ENCODE measurements at places on chromosomes 11 and 22. TPM values are rescaled to one million over a fixed set of nuclear protein-coding genes. Genes with fewer than 3 reads are reported as not detected.
A peak's percentile ranks its signal among the peaks of the same experiment; 100 is the strongest.

DNA sequence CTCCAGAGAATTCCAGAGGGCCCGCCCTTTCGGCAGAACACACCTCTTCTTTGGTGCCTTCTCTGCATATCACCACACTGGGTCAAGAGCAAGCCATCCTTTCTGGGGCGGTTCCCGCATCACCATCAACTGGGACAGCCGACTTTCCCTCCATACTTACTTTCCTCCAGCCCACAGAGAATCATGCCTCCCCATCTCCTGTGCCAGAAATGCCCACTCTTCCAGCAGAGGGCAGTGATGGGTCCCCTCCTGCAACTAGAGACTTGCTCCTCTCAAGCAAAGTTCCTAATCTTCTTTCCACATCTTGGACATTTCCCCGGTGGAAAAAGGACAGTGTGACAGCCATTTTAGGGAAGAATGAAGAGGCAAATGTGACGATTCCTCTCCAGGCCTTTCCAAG is 157.7 kb downstream of the C11orf91 start:
- peaks cover 4% of the 10 kb centered on the region for H3K27me3 ChIP-seq
- H3K36me3 ChIP-seq = no peaks in the 10 kb centered on the region
- no peak overlapping the region for H3K4me3 ChIP-seq
- no peaks in the 10 kb centered on the region for H3K4me1 ChIP-seq

DNA sequence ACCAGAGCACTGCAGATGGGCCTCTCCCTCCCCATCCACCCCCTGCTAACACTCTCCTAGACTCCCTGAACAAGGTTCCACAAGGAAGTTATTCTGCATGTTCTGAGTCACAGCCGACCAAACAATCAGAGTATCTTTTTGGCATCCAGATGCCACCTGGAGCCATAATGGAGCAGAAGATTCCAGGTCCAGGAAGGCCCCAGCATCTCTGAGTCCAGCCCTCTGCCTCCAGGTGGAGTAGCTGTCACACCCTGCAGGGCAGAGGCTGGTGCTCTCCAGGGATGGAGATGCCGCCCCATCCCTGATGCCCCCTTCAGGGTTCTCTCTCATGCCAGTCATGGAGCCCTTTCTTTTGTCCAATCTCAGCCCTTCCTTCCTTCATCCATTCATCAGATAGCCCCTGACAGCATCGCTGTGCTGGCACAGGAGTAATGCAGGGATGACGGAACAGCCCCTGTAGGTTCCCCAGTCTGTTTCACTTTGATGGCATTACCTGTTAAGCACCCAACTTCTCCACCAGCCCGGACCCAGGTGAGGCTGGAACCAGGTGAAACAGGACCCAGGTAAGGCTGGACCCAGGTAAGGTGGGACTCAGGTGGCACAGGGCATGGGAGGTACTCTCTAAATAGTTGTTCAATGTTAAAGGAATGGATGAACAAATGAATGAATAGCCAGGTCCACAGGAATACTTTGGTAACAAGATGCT is 20.1 kb upstream of the TSKU start:
- peaks cover 18% of the 10 kb centered on the region for H3K4me1 ChIP-seq
- peak overlapping the region; percentile 68 for H3K27ac ChIP-seq
- no peaks in the 10 kb centered on the region for H3K27me3 ChIP-seq
- H3K4me3 ChIP-seq = no peak overlapping the region
- no peaks in the 10 kb centered on the region for H3K36me3 ChIP-seq
- DNase-seq = no peak

DNA sequence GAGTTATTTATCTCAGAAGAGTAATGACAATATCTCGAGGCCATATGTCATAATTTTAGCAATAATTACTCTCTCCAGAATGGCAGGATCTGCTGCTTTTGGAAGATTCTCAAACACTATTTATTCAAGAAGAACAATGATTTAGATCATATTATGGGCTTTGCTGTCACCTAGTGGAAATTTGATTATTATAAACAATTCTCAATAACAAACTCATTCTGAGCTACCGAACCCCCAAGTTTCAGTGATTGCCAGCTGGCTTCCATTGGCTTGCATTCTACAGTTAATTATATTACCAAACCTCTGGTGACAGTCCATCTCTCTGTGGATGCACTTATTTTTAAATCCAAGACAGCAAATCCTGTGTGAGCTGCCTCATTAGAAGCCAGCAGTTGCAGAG is 27.9 kb upstream of the SLC36A4 start:
- no peaks in the 10 kb centered on the region for H3K27me3 ChIP-seq
- H3K4me1 ChIP-seq = no peaks in the 10 kb centered on the region
- no peak overlapping the region for H3K27ac ChIP-seq
- H3K36me3 ChIP-seq = no peaks in the 10 kb centered on the region
- no peak overlapping the region for H3K4me3 ChIP-seq

HYOU1 gene
- total RNA-seq = 128 TPM

DNA sequence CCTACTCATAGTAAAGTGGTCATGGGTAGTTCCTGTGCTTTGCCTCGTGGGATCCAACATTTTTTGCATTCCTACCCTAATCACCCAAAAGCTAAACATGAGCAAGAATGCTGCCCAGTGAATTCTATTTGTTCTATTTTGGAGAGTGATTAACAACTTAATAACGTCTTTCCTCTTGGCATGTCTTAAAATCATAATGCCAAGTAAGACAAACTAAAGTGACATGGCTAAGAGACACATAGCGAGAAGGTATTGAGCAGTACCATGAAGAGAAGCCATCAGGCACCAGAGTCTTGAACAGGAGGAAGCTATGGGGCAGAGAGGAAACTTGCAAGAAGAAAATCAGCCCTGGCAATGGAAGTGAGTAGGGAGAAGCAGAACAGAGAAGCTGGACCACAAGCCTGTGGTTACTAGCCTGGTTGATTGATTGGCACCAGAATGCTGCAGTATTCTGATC is 32.0 kb downstream of the EXPH5 start:
- H3K4me1 ChIP-seq = peaks cover 9% of the 10 kb centered on the region
- H3K36me3 ChIP-seq = no peaks in the 10 kb centered on the region
- H3K27me3 ChIP-seq = no peaks in the 10 kb centered on the region
- no peak for DNase-seq

FAT3 gene
- 0.16 TPM for total RNA-seq

TRIM29 gene
- total RNA-seq = not detected

DNA sequence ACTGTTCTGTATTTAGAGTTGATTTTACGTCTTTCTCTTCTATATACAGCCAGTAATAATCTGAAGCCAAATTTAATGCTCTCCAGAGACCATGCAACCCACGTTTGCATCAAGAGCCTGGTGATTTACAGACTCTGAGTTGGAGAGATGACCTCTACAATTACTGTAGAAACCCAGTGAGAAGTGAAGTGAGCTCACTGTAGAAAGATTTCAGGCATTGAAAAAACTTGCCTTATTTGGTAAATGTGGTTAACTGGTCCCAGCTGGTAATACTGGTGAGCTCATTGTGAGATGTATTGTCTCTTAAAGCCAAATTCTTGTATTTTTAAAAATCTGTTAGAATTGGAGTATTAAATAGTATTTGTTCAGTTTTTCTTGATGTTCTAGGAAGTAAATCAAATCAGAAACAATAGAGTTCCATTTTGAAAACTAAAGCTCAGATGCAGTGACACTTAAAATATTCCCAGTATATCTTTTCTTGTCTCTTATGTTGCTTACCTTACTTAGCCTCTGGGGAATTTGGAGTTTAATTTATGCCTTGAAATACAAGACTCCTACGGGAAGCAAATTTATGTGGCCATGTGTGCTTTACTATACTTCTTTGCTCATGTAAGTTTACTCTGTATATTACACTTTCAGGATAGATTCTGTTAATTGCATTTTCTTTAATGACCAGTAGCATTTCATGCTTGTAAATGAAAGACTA is 189.9 kb downstream of the ARHGAP42 start:
- H3K36me3 ChIP-seq = no peaks in the 10 kb centered on the region
- no peaks in the 10 kb centered on the region for H3K27me3 ChIP-seq
- H3K27ac ChIP-seq = peak overlapping the region; percentile 97
- peaks cover 31% of the 10 kb centered on the region for H3K4me1 ChIP-seq
- H3K4me3 ChIP-seq = no peak overlapping the region

- DNase-seq = no peak
- no peaks in the 10 kb centered on the region for H3K27me3 ChIP-seq
- H3K4me1 ChIP-seq = no peaks in the 10 kb centered on the region
- H3K36me3 ChIP-seq = no peaks in the 10 kb centered on the region
- H3K4me3 ChIP-seq = no peak overlapping the region
Observed at GRCh38 chr11:115267238-115267781, 236.9 kb downstream of the CADM1 start.

DNA sequence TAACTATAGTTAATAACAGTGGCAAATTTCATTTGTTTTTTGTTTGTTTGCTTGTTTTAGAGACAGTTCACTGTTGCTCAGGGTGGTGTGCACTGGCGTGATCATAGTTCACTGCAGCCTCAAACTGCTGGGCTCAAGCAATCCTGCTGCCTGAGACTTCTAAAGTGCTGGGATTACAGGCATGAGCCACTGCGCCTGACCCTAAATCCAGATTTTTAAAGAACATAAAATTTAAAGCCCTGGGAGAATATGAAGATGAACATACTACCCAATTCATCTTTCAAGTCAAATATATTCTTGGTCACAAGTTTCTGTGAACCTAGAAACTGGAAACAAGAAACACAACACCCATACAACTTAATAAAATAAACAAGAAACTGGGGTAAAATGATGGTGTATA is 28.1 kb downstream of the RRAS2 start:
- 0 out of 2 replicates have a peak, but pooled peaks cover 5% of the 10 kb centered on the region for H3K4me1 ChIP-seq
- no peak overlapping the region for H3K27ac ChIP-seq
- no peaks in the 10 kb centered on the region for H3K27me3 ChIP-seq

IFTAP gene
- total RNA-seq = 52.9 TPM

GRCh38 chr11:130827451-130828377 is 88.6 kb downstream of the SNX19 start:
- peaks cover 10% of the 10 kb centered on the region for H3K4me1 ChIP-seq
- H3K27ac ChIP-seq = peak overlapping the region; percentile 82
- peak; percentile 85 for DNase-seq
- no peaks in the 10 kb centered on the region for H3K36me3 ChIP-seq

GRCh38 chr11:106076171-106076918 is 802 bp downstream of the KBTBD3 start:
- H3K4me1 ChIP-seq = no peaks in the 10 kb centered on the region
- H3K27me3 ChIP-seq = no peaks in the 10 kb centered on the region
- peaks cover 8% of the 10 kb centered on the region for H3K36me3 ChIP-seq
- H3K4me3 ChIP-seq = peak overlapping the region; percentile 87
- no peak overlapping the region for H3K27ac ChIP-seq

DNA sequence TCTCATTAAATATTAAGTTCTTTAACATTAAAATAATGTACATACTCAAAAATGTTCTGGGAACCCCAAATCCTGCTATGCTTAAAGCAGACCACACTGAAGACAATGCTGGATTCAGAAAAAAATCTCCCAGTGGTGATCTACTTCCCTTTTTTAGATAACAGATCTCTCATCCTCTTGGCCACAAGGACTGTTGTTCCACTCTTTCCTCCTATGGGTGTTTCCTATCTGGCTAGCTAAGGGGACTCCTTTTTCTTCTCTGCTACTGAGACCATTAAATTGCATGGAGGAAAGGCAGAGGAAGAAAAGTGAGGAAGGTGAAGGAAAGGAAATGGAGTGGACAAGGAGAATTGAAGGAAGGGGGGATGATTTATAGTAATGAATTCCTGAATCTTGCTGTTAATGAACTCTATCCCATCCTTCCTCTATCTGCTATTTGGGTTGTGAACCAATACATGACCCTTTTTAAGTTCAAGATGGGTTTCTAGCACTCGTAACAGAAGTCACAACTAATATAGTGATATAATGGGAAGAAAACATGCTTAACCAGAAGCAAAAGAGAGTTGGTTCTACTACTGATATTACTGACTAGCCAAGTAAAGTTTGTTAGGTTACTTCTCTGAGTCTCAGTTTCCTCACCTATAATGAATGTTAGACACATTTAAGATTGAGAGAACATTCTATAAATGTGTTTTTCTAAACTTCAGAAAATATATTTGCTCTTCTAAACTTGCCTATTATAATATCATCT is 53.2 kb downstream of the PIK3C2A start:
- H3K36me3 ChIP-seq = peaks cover 34% of the 10 kb centered on the region
- H3K27me3 ChIP-seq = no peaks in the 10 kb centered on the region
- no peak overlapping the region for H3K4me3 ChIP-seq
- DNase-seq = no peak

- no peak overlapping the region for H3K4me3 ChIP-seq
- no peaks in the 10 kb centered on the region for H3K27me3 ChIP-seq
- no peaks in the 10 kb centered on the region for H3K36me3 ChIP-seq
- no peak overlapping the region for H3K27ac ChIP-seq
Observed at GRCh38 chr11:72786305-72787215, 7.3 kb downstream of the STARD10 start.

DNA sequence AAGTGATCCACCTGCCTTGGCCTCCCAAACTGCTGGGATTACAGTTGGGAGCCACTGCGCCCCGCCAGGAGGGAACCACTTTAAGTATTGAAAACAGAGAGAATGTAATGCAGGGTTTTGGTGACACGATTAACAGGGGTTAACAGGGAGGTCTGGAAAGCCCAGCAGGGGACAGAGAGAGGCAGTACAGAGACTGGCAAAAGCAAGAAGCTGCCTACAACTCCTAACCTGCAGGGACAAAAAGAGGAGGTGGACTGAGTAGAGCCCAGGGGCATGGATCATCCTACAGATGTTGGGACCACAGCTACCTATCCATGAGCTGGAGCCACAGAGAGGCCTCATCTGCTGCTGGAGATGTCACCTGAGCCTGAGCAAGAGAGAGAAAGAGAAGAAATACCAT is 1.7 kb upstream of the SPINDOC start:
- H3K4me3 ChIP-seq = no peak overlapping the region
- DNase-seq = no peak
- H3K4me1 ChIP-seq = peaks cover 23% of the 10 kb centered on the region
- no peak overlapping the region for H3K27ac ChIP-seq
- H3K36me3 ChIP-seq = peaks cover 29% of the 10 kb centered on the region
- no peaks in the 10 kb centered on the region for H3K27me3 ChIP-seq

GRCh38 chr11:114058026-114058706 is 1.3 kb upstream of the ZBTB16 start:
- no peak for DNase-seq
- no peak overlapping the region for H3K4me3 ChIP-seq

GRCh38 chr11:46346886-46347636 is at the start of gene DGKZ:
DGKZ (plus strand) TSS chr11:46347463; CDS start chr11:46347660, 197 bp downstream.
- H3K4me3 ChIP-seq = peak within 1 kb of the TSS; percentile 90
- H3K27ac ChIP-seq = peak within 1 kb of the TSS; percentile 25
- peaks cover 12% of the 10 kb centered on the region for H3K36me3 ChIP-seq
- peaks cover 17% of the 10 kb centered on the region for H3K4me1 ChIP-seq

- H3K27ac ChIP-seq = no peak overlapping the region
- H3K4me1 ChIP-seq = no peaks in the 10 kb centered on the region
- no peaks in the 10 kb centered on the region for H3K36me3 ChIP-seq
- no peaks in the 10 kb centered on the region for H3K27me3 ChIP-seq
Observed at GRCh38 chr11:30504468-30504867, 81.7 kb downstream of the MPPED2 start.
